ENCODE measurements at places on chromosomes 4 and X.

GRCh38 chrX:53684415-53685192, 1.9 kb downstream of the HUWE1 start:
- DNase-seq = peak; percentile 82

DNA sequence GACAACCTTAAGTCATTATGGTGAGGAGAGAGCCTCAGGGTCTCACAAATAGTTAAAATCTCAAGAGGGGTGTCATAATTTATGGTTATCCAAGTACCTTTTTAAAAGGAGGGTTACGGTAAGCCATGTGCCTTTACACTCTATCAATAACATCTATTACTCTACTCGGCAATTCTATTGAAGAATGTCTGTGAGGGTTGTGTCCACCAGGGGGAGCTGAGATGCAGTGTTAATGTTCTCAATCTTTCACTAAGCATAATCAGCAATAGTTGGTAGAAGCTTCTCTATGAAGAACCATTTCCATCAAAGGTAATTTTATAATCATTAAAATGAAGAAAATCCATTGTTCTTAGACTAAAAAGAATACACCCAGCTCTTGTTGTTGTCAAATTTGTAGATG, 457.4 kb downstream of the CENPC start:
- peak; percentile 36 for DNase-seq

DNA sequence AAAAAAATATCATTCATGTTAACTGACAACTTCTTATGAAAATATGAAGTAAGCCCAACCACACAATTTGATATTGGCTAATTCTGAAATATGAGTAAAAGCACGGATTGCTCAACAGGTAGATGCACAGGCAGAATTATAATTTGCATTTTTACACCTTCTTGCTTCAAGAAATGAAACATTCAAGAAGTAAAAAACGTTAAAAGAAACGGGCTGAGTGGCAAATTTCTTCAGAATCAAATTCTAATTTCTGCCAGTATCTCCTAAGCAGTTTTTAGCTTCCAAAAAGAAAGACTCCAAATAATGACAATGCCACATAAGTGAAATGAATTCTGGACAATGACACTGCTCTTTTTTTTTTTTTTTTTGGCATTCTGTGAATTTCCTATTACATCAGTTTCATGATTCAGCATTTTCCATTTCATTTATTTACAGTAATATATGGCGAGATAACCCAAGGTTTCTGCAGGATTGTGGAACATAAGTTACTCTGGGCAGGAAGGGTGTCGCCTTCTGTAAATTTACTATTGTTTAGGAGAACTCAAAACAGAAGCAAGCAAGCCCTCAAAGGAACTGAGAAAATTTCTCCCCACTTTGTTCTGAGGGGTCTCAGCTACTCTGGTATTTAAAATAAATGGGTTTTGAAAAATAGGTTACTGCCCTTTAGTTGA, 1.4 kb downstream of the SEL1L3 start:
- no peak for DNase-seq

GRCh38 chr4:139876337-139876941, 210.8 kb downstream of the MGST2 start:
- no peak for DNase-seq

DNA sequence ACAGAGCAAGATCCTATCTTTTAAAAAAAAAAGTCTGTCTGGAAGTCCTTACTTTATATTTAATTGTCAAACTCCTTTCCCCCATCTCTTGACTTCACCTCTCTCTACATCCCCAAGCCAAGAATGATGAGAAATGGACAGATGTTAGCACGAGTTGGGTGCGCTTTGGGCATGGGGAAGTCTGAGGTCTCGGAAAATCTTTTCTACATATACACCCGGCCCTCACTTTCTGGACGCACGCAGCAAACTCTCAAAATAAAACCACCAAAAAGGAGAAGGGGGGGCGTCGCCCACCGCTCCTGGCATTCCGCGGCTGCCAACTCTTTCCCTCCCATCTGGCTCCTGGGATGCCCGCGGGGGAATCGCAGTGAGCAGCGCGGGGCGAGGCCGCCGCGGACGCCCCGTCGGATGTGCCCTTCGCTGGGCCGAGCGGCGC, 756 bp downstream of the IGFBP7 start:
- no peak for DNase-seq

Data from stimulated activated CD4-positive, alpha-beta T cell treated with anti-CD3 and anti-CD28 coated beads, Interleukin-4, amount 100 ng/mL, for 1 hour (primary cell).